ENCODE measurements at places on chromosomes 4 and X.

DNA sequence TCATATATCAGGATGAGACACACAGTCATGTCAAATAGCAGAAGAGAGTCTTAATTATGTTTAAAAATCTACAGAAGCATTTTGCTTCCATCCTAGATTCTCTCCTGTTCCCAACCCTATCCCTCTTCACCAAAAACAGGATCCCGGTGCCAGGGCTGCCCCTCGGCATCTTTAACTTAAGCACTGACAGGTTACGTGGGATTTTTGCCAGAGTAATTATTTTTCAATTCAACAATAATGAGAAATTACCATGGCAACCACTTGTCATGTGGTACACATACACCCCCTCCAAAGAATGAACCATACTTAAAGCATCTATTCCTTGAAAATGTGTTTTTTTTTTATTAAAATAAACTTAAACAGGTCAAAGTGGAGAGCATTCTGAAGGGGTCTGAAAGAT is 130.6 kb downstream of the LDB2 start:
- DNase-seq, result no peak

GRCh38 chrX:118974088-118974907 is at the start of gene LONRF3:
LONRF3 (plus strand) TSS chrX:118974618; CDS start chrX:118974781, 163 bp downstream.
- peak; percentile 71 for DNase-seq

GRCh38 chr4:33566649-33567048 is 2677.7 kb downstream of the ARAP2 start:
- no peak for DNase-seq

GRCh38 chrX:2320580-2321327 is 180.0 kb downstream of the DHRSX start:
- no peak for DNase-seq

GRCh38 chrX:38277136-38277535 is 50.2 kb downstream of the RPGR start:
- no peak for DNase-seq

- no peak for DNase-seq
These were observed 90.7 kb upstream of the ADRA2C start for GRCh38 chr4:3675251-3676115.

DNA sequence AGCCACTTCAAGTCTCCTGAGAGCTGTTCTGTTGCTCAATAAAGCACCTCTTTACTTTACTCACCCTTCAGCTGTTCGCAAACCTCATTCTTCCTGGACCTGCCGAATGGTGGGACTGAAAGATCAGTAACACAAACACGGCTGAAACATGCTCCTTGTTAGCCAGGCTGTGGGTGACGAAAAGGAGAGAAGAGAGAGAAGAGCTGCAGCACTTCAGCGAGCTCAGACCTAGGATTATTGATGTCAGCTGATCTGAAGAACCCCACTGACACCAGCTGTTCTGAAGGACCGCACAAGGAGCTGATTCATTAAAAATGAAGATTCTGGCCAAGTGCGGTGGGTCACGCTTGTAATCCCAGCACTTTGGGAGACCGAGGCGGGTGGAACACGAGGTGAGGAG is 2020.0 kb upstream of the ADGRL3 start:
- no peak for DNase-seq

GRCh38 chrX:97416461-97416860 is 532.8 kb downstream of the RPA4 start:
- no peak for DNase-seq

GRCh38 chr4:46994007-46994405 is 625 bp upstream of the GABRA4 start:
- DNase-seq, result no peak

DNA sequence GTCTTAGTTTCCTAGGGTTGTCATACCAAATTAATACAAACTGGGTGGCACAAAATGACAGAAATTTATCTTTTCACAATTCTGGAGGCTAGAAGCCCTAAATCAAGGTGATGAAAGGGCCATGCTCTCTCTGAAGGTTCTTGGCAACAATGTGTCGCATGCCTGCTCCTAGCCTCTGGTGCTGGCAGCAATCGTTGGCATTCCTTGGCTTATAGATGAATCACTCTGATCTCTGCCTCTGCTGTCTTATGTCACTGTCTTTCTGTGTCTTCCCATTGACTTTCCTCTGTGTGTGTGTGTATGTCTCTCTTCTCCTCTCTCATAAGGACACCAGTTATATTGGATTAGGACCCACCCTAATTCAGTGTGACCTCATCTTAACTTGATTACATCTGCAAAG is 15.9 kb upstream of the INTU start:
- no peak for DNase-seq

GRCh38 chr4:7524064-7524682 is 89.4 kb upstream of the PSAPL1 start:
- no peak for DNase-seq

GRCh38 chr4:158597879-158598596 is 73.6 kb downstream of the C4orf46 start:
- DNase-seq, result no peak

DNA sequence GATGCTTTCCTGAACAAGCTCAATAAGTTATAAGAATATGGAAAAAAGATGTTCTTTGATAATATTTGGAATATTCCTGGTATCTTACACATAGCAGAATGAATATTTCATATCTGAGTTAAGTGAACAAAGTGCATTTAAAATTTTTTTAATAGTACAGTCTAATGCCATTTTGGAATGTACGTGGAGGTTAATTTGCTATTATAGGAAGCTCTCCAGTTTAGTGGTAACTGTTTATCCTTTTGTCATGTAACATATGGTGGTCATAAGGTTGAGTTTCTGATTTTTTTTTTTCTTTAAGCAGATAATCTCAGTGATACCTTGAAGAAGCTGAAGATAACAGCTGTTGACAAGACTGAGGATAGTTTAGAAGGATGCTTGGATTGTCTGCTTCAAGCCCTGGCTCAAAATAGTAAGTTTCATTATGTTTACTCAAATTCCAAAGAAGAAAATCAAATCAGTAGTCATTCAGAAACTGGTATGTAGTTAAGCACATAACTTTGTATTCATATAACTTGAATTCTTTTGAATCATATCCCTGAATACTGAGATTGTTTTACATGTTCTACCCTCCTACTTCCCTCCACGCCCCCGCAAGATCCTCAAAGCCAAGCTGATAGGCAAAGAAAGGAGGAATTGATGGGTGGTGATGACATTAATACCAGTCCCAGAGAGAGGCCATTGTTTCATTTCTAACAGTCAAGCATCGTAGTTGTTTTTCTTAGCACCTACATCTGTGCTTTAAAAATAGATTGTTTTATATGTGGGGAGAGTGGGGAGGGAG is 32.1 kb downstream of the RAP1GDS1 start:
- DNase-seq, result no peak

DNA sequence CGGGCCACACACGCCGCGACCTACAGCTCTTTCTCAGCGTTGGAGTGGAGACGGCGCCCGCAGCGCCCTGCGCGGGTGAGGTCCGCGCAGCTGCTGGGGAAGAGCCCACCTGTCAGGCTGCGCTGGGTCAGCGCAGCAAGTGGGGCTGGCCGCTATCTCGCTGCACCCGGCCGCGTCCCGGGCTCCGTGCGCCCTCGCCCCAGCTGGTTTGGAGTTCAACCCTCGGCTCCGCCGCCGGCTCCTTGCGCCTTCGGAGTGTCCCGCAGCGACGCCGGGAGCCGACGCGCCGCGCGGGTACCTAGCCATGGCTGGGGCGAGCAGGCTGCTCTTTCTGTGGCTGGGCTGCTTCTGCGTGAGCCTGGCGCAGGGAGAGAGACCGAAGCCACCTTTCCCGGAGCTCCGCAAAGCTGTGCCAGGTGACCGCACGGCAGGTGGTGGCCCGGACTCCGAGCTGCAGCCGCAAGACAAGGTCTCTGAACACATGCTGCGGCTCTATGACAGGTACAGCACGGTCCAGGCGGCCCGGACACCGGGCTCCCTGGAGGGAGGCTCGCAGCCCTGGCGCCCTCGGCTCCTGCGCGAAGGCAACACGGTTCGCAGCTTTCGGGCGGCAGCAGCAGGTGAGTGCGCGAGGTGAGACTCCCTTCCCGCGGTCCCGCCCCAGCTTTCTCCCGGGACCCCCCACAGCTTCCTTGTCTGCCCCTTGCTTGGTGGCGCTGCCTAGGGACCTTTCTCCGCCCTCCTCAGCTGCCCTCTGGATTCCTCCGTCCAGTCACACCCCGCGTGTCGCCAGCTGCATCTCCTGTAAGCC is 678 bp downstream of the BMP3 start:
- no peak for DNase-seq

- DNase-seq, result no peak
These were observed 22.0 kb upstream of the ZXDA start for GRCh38 chrX:57932266-57932665.

DNA sequence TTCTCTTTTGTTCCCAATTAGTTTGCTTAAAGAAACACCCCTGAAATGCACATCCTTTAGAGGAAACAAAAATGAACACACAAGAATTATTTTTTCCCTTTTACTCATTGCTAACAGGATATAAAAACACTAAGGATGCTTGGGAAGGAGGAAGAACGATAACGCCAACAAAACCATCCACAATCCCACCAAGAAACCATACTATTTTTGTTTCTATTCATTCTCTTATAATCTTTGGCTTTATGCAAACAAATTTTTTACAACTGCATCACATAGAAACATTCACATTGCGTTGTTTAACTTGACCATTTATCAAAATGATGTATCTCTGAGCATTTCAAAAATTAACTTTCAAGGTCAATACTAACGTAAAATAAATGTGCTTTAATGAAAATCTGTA is 12.0 kb downstream of the APBB2 start:
- no peak for DNase-seq

All from activated naive CD4-positive, alpha-beta T cell treated with anti-CD3 and anti-CD28 coated beads, Interleukin-2, amount 50 U/mL, for 16 hours (primary cell).